ENCODE measurements at places on chromosomes 7 and 10.

GRCh38 chr7:6271060-6271658 lies 1.3 kb downstream of the CYTH3 start:
- DNase-seq: no peak

- DNase-seq: no peak
These were observed 343.0 kb upstream of the SEMA3D start for GRCh38 chr7:85529831-85530230.

- DNase-seq: no peak
These were observed 161.2 kb downstream of the CAMK1D start for GRCh38 chr10:12510501-12510941.

DNA sequence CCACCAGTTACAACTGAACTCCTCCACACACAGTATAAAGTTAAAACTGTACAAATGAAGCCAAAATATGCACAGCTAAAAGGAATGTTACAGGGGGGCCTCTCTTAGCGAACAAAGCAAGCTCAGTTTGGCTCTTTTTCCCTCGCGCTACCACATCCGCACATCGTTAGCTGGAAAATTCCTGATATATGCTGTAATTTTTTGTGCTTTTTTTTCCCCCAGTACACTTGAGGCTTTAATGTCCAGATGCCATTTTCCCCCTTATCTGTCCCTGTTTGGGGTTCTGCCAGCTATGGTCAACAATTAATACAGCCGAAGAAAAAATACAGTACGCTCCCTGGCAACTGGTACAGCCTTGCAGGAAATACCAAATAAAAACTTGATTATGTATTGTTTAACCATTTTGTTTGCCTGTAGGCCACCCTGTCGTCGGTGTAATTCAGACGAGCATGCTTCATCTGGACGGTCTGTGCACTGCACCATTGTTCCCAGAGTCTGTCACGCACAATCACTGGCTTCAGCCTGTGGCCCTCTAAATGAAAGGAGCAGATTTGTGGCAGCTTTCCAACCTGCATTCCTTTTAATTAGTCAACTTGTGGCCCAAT lies 108.1 kb upstream of the FAM133B start:
- DNase-seq: no peak

- no peak for DNase-seq
These were observed 50.1 kb downstream of the DPYSL4 start for GRCh38 chr10:132236881-132237280.
